ENCODE measurements at places on chromosomes 4 and X.
A peak's percentile ranks its signal among the peaks of the same experiment; 100 is the strongest.

DNA sequence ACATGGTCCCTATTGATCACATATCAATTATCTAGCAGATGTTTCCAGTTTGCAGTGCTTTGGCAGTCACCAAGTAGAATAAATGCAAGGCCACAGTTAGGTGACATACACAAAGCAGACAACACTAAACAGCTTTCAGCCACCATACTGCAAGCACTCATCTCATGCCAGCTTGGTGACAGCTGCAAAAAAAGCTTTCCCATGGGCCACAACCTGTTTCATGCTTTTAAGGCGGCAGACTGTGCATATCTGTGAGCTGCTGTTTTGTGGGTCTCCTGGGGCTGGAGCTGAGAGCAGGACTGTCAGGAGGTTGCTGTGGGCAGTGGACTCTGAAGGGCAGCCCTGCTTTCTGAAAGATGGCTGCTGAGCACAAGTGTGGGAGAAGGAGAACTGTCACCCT, 82.6 kb downstream of the FHDC1 start:
- DNase-seq, result no peak

- no peak for DNase-seq
These were observed 90.7 kb downstream of the CDS1 start for GRCh38 chr4:84673475-84674240.

- DNase-seq, result no peak
These were observed at the start of gene GTPBP6 for GRCh38 chrX:318739-319578. Gene GTPBP6 (minus strand): TSS chrX:318796. CDS start chrX:318787, 9 bp downstream.

DNA sequence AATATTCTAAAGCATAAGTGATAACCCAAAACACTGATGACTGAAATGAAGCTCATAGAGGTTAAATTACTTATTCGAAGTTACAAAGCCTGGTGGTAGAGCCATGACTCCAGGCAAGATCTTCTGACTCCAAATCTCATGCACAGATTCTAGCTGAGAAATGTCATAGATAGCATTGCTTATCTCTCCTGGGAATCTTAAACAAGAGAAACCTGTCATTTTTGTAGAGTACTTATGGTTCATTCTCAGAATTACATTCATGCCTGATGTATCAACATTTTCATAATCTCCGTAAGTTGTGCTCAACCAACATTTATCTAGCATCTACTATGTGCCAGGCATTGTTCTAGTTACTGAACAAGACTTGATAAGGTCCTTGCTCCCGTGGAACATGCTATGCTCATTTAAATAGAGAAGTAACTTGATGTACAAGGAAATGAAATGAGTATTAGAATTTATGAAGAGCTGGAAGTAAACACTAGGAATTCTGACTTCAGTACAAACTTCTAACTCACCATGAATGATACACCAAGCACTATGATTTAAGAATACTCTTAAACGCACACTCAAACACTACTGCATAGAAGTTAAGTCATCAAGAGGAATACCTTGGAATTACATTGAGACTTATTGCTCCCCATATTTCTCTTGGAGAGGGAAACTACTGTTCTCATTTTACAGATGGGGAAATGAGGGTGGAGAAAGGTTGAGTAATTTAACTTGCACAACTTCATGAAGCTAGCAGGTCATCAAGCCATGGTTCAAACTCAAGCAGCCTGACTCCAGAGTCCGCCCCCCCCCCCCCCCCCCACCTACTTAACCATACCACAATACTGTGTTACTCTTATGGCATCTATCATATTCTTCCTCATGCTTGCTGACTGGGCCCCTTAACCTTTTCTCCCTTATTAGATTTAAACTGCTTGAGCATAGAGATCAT, 45.4 kb downstream of the MBNL3 start:
- no peak for DNase-seq

DNA sequence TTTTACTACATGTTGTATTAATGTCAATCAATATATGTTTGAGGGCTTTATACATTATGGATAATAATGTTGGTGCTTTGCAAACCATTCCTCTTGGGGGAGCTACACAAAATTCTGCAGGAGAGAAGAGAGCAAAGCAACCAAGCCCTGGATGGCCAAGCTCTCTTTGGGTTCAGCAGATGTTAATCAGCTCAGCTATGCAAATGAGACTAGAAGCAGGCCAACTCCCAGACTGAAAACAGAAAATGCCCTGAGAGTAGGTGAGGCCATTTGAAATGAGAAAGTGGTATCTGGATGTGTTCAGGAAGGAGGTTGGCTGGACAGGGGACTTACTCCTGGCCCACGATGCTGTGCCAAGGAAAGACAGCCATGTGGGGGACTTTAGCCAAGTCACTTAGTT, 387.0 kb downstream of the BCOR start:
- no peak for DNase-seq

GRCh38 chr4:136706942-136707341, 825.4 kb downstream of the PCDH18 start:
- no peak for DNase-seq

- no peak for DNase-seq
These were observed 392.6 kb downstream of the IL1RAPL1 start for GRCh38 chrX:28979877-28980276.

GRCh38 chr4:106297245-106298035, 18.6 kb downstream of the TBCK start:
- no peak for DNase-seq

DNA sequence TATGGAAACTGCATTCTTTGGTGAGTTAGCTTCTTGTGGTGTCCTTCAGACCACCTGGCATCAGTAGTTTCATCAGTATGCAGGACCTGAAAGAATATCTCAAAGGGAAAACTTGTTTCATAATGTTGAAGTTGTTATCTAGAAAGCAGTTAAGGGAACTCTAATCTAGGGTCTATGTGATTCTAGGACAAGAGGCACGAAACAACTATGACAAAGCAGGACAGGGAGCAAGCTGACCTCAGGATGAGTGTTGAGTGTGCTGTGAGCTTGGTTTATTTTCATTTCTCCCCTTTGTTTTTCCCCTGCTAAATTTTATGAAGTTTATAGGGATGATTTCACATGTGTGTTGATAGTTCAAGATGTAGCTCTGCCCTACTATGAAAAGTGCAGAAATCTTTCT, 65.7 kb downstream of the MXRA5 start:
- no peak for DNase-seq

DNA sequence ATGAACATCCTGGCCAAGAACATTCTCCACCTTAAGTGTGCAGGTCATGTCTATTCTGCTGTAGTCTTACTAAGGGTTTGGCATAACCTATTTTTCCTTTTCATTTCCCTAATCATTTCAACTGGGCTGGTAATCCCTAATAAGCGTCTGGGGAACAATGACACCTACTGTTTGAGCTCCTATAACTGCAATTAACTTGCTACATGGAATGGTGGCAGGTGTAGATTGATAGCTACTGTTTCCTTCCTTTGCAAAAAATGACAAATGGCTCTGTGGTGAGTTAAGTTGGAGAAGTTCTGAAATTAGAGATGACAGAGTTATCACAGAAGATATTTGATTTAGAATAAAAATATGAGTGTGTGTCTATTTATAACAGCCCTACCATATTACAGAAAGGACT, 104.5 kb upstream of the NAP1L5 start:
- DNase-seq, result no peak

DNA sequence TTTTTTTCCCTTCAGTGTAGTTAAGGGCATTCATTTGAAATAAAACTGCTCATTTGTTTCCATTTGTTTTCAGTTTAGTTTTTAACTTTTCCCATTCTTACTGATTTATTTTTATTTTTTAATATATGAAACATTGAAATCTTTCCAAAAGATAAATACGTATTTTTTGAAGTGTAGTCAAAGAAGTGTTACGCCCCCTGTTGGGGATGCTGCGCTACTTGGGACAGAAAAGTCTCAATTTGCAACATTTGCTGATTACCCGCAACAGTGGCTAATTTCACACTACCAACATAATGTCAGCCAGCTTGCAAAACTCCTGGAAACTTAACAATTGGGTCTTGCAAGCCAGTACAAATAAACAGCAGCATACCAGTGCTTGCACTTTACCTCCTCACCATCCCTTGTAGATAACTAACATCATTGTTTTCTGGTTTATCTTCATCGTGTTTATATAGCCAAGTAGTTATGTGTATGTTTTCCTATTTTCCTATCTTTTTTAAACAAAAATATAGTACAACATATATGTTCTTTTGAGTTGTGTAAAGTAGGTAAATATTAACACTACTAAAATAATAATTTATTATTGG, 158.6 kb downstream of the STPG2 start:
- no peak for DNase-seq

- no peak for DNase-seq
These were observed 8.1 kb upstream of the GPR119 start for GRCh38 chrX:130393451-130394074.

DNA sequence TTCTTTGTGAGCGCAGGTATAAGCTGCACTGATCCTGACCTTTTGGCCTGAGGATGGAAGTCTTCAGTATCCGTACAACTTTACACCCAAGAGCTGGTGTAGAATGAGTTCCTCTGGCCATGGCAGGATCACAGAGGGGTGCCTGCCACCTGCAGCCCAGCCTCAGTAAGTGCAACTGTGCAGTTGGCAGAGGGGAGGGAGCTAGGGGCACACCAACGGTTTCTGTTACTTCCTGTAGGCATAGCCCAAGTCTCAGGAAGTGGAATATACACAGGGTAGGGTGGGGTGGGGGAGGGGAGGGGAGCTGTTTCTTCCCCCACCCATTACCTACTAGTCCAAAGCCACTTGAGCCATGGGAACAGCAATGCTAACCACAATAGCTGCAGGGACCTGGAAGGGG, 85.4 kb upstream of the GBA3 start:
- DNase-seq, result peak; percentile 18
